ENCODE measurements at places on chromosomes 7 and 10.

DNA sequence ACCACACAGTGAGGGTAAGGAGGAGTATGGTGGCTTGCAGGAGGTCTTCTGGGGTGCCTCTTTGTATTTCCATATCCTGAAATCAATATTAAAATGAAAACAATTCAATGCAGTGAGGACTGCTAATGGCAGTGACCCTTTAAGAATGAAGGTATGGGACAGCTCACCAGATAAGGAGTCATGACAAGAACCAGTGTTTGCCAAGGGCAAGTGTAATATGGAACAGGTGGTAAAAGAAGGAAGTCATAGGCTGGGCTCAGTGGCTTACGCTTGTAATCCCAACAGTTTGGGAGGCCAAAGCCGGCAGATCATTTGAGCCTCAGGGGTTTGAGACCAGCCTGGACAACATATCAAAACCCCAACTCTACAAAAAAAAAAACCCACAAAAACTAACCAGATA lies 20.0 kb upstream of the LIPA start:
- DNase-seq, result no peak

- DNase-seq, result no peak
These were observed 83.3 kb upstream of the FGL2 start for GRCh38 chr7:77282897-77283296.

GRCh38 chr7:128351296-128352152 lies 7.8 kb upstream of the RBM28 start:
- no peak for DNase-seq

DNA sequence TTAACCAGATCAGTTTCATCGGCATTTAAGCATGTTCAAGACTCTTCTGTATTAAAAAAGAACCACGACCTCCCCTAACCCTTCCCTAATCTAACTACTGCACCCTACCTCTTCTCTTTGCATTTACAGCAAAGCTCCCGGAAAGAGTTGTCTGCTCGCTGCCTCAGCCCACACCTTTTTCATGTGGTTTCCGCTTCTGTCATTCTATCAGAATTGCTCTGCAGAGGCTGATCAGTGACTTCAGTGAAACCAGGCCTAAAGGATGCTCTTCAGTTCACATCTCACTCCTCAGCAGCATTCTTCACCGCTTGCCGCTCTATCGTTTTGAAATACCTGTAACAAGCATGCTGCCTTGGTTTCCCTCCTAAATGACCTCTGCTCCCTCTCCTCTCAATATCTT lies 160.9 kb downstream of the SDK1 start:
- DNase-seq, result peak; percentile 35

DNA sequence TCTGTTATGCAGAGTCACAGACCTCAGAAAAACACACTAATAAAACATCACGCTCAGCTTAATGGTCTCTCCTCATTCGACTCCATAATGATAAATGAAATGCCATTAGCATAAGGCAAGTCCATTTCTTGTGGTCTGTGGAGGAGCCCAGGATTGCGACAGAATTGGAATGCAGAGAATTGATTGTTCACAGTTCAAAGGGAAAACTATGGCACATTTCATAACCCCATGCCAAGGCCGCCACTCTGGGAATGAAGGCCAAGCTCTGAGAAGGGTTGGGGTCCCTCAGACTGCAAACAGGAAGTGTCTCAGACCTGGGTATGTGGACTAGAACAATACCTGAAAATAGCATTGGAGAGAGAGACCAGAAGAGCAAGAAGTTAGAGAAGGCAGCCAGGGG lies 398.9 kb downstream of the ADRA2A start:
- DNase-seq, result no peak

DNA sequence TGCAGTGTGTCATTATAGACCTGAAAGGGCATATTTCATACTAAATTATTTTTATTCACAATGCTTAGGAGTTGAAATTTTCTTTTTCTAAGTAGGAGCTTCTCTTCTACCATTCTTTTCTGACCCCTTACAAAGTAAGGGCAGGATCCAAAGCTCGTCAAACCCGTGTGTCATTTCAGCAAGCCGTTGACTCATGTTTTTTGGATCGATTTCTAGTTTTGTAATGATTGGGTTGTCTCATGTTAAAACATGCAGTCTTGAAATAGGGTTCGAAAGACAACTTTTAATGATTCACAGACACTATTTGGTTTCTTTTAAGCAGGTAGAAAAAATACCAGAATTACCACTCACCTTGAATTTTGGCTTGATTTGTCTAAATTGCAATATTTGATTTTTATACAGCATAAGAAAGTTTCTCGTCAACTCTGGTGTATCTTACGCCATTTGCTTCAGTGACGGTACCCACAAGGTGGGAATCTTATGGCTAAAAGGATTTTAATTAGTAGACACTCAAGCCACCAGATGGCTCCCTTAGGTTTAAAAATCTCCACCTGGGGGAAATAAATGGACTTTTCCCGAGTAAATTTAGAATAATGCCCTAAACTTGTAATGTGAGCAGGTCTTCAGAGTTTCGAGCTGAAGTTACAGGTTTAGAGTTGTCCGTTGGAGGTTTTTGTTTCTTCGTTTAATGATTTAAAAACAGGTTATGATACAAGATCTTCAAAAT lies 283.4 kb downstream of the CCDC3 start:
- DNase-seq, result no peak

GRCh38 chr10:33301097-33301789 lies 33.2 kb downstream of the NRP1 start:
- DNase-seq, result no peak

DNA sequence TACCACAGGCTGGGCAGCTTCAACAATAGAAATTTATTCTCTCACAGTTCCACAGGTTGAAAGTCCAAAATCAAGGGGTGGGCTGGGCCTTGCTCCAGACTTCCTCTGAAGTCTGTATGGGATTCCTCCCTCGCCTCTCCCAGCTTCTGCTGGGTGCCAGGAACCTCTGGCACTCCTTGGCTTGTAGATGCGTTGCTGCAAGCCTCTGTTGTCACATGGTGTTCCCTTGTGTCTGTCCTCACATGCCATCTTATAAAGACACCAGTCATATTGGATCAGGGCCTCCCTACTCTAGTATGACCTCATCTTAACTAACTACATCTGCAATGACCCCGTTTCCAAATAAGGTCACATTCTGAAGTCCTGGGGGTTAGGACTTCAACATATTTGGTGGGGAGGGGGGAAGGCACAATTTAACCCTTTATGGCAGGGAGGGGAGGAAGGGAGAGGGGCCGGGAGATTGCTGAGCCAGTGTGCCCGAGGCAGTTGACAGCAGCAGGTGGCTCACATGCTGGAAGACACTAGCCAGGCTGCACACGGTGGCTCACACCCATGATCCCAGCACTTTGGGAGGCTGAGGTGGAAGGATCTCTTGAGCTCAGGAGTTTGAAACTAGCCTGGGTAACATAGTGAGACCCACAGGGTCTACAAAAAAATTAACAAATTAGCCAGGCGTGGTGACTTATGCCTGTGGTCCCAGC lies 18.8 kb downstream of the ZNF282 start:
- no peak for DNase-seq

DNA sequence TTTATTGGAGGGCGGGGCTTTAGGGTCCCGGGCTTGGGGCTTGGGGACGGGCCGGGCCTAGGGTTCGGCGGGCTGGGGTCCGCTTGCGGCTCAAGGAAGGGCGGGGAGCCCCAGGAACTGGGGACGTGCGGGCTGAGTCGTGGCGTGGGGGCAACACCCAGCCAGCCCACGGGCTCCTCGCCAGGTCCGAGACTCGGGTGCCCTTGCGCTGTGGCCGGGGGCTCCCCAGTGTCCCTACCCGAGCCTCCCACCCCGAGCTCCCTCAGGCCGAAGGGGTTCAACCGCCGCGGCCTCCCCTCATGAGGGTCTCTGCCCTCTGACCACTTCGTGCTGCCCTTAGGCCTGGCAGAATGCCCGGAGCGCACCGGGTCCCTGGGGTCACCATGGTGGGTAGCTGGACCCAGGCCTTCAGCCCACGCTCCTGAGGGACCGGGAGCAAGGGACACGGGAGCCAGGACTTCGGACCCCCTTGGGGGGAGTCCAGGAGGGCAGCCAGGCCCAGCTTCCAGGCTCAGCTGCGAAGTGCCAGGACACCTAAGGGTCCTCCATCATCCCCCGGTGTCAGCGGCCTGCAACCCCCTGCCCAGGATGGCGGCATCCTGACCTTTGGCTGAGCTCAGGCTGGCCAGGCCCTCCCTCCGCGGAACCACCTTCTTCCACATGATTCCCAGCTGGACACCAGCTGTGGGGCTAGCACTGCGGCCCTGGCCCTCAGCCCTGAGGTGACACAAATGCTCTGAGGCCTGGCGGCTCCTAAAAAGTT lies 524 bp upstream of the FUOM start:
- DNase-seq, result no peak

GRCh38 chr10:100894589-100895294 lies 18.0 kb upstream of the SLF2 start:
- no peak for DNase-seq

DNA sequence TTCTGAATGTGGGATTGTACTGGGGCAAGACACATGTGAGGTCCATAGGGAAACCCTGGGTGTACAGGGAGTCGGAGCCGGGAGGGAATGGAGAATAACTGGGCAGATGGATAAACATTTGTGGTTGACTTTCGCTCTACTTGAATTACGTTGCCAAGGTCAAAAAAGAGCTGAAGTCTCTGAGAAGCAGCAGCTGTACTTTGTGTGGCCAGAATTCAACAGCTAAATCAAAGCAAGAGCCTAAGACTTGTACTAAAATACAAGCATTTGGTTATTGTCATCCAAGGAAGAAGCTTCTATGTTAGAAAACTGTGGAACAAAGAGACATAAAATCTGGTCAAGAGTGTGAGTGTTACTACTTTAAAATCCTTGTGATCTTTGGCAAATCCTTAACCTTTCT lies 457.2 kb downstream of the ARL4A start:
- DNase-seq, result no peak

DNA sequence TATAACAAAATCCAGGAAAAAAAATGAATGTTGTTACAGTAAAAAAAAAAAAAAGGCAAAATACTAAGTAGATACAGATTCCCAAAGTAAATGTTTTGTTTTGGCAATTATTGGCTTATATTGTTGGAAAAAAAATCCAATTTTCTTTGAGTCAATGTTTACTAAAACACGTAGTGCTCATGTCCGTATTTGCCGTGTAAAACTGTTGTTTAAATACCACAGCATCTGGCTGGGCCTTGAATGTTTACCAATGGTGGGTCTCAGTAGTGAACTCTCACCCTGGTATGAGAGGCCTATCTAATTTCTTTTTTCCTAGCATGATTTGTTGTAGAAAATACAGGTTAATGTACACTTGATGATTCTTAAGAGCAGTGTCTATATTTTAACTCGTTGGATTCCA lies 41.4 kb upstream of the SLC26A5 start:
- no peak for DNase-seq

GRCh38 chr7:38975944-38976392 lies 1.7 kb upstream of the POU6F2 start:
- DNase-seq, result no peak

DNA sequence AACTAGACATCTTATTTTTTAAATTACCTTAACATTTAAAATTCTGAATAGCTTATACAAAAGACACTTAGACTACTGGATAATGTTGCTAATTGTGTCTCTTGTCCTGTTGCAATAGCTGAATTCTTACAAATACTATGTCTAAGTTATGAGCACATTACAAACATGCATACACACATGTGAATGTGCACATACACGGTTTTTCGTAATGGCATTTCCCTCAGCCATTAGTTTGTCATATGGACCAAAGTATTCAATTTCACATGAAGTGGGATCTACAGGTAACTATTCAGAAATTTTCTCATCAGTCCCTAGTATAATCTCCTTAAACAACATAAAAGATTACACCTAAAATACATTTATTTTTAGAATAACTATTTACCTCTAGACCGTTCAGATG lies 178.6 kb upstream of the BET1 start:
- DNase-seq, result no peak

DNA sequence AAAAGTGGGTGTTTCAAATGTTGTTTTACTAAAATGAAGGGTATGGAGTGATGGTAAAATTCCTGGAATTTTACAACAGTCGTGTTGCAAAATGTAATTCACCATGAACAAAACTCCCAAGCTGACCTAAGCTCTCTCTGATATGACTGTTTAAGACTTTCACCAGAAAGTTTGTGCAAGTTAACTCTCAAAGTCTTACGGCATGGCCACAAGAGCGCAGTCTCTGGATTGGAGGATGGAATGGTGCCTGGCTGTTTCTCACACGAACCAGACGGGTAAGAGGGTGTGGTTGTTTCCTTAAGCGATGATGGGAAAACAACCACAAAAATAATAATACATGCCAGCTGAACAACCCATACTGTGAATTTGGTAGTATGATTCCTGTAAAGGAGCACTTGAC lies 662.5 kb downstream of the KCNMA1 start:
- no peak for DNase-seq

DNA sequence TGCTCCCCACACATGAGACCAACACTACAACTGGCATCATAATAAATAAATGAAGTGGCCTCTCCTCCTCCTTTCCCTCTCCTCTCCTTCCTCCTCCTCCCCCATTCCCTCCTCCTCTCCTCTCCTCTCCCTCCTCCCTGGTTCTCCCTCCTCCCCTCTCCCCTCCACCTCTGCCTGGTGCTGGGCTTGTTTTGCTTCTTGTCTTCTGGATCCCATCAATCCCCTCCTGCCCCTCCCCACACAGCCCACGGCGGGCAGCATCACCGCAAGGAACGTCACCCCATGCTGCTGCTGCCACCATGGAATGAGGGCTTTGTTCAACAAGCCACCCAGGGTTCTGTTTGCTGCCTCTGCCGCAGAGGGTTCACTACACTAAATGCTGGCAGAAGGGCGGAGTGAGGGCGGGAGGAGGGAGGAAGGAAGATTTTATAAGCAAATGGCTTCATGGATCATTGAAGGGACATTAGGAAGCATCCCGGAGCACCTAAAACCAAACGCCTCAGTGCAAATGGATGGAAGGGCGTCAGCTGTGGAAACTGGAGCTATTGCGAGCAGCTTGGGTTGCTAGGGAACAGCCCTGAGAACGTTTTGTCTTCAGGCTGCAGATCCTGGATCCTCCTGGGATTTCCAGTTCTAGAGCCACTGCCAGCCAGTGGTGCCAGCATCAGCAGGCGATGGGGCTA lies 379.7 kb upstream of the ZMIZ1 start:
- no peak for DNase-seq

DNA sequence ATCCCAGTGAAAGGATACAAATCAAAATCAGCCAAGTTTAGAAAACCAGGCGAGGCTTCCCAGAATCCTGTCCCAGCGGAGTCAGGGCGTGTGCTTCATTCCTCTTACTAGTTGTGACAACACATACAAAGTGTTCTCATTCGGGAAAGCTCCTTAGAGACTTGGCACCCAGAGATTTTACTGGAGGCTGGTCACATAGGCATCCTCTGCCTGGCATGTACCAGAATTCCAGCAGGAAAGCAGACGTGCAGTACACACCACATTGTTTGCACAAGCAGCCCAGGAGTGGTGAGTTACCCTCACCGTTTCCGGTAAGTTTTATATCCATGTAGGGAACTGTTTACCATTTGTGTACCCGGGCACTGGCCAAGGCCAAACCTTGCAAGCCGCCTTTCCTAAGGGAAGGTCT lies 34.9 kb downstream of the MMRN2 start:
- no peak for DNase-seq

- no peak for DNase-seq
These were observed 88.3 kb downstream of the C10orf105 start for GRCh38 chr10:71631007-71631861.

GRCh38 chr7:41629711-41630111 lies 73.2 kb downstream of the INHBA start:
- no peak for DNase-seq
